ENCODE measurements at places on chromosomes 1 and 21.

DNA sequence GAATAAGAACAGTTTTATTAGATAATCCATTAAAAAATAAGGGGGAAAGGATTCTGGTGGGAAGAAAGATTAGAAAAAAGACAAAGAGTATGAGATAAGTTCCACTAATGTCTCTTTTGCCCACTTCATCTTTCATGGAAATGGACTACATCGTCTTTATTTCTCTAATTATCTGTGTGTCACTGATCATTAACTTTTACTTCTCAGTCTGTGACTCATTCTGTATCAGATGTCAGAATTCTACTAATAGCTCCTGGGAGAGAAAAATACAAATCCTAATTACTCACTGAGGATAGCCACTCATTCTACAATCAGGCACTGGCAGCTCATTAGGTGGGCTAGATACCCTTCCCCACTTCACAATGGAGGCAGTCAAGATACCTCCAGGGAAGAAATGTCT lies 41.7 kb downstream of the ILDR2 start:
- no peak for DNase-seq

DNA sequence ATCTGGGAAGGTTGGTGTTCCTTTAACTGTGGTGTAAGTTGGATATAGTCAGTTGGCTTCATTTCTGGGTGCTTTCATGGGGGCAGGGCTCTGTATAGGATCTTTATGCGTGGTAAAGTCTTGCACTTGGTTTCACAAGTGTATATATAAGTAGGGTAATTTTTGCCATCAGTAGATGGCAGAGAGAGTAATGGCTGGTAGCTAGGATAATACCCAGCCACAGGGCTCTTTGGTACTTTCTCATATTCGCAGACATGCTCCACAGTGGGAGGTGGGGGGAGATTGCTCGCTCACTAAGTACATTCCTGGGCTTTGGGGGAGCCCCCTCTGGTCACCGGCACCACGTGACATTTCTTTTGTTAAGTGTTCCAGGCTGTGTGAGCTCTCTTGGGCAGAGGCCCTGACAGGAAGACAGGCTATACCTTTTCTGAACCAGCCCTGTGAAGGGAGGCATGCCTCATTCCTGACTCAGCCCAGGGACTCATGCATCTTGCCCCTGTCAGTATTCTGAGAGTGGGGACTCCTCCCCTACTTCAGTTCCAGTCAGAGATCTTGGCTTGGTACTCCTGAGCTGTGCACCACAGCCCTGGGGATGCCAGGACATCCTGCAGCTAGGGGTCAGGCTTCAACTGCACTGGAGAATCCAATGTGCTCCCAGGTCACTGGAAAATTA lies 37.6 kb downstream of the FCRL2 start:
- no peak for DNase-seq

DNA sequence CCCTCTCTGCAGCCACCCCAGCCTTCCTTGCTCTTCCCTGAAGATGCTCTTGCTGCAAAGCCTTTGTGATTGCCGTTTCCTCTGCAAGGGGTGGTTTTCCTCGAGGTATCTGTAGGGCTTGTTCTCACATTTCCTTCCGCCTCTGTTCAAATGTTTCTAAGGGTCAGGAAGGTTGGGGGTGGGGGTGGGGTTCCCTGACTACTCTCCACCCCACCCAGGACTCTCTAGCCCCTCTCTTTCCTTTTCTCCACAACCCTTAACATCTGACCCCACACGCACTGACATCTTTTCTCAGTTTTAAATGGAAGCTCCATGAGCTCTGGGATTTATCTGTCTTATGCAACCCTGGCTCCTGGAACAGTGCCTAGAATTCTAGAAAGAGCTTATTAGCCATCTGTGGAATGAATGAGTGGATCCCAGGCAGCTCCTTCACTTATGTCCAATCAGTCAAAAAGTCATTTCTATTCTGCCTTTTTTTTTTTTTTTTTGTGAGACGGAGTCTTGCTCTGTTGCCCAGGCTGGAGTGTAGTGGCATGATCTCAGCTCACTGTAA lies 27.3 kb upstream of the ZNF362 start:
- DNase-seq: no peak

GRCh38 chr1:174692313-174692712 lies 244.5 kb downstream of the GPR52 start:
- DNase-seq: no peak

DNA sequence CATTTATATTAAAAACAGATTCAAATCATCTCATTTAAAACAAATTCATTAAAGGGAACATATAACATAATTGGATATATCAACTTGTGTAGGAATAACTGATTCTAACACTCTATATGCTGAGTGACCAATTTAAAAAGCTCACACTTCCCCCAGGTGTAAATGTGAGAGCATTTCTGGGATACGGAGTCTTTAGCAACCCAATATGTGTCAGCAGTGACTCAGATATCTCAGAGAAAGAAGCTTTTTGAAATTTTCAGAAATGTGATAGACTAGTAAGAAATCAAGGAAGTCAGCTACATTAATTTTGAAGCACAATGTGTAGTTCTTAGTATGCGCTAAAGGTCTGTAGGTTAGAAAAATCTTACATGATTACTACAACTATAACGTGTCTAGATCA lies 87.9 kb upstream of the SERTAD4 start:
- no peak for DNase-seq

- no peak for DNase-seq
Observed at GRCh38 chr1:108063703-108064102, 98.7 kb upstream of the VAV3 start.

DNA sequence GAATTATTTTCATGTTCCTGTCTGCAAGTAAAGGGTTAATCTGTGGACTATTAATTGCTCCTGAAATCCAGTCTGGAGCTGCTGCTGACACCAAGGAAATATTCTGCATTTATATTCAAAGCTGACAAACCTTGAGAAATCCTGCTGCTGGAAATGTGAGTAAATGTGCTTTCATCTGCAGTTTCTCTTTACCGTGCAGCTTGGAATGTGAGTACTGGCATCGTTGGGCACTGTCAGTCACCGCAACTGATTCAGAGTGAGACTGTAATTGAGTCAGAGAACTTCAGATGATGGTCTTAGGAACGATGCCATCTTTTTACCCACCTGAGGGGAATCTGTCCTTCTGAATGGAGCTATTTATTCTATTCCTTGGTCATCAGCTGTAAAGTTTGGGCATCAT lies 420.6 kb downstream of the SIPA1L2 start:
- DNase-seq: no peak

- DNase-seq: no peak
Observed at GRCh38 chr1:85756864-85757263, 48.6 kb upstream of the ZNHIT6 start.

DNA sequence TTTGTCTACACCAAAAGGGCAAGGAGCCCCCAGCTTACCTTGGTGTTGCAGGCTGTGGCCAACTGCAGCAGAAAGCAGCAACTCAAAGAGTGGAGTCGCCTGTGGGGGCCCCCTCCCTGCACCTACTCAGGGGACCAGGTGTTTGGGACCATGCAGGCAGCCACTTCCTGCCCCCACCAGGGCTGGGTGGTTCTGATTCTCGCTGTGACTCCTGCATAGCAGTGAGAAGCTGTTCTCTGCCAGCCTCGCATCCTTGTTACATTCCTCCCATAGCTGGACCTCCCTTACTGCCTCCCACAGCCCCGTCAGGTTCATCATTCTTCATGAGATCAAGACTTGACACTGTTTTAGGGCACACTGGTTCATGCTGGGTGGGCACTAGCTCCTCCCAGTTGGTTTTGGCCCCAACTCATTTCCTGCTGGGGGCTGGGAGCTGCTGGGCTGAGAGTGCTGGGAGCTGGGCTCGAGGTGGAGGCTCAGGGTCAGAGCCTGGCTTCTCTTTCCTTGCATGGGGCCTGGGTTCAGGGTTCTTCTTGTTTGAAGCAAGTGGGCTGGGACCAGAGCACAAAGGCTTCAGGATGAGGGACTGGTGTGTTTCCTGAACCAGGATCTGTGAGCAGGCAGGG lies 146.9 kb upstream of the C1orf174 start:
- DNase-seq: no peak

DNA sequence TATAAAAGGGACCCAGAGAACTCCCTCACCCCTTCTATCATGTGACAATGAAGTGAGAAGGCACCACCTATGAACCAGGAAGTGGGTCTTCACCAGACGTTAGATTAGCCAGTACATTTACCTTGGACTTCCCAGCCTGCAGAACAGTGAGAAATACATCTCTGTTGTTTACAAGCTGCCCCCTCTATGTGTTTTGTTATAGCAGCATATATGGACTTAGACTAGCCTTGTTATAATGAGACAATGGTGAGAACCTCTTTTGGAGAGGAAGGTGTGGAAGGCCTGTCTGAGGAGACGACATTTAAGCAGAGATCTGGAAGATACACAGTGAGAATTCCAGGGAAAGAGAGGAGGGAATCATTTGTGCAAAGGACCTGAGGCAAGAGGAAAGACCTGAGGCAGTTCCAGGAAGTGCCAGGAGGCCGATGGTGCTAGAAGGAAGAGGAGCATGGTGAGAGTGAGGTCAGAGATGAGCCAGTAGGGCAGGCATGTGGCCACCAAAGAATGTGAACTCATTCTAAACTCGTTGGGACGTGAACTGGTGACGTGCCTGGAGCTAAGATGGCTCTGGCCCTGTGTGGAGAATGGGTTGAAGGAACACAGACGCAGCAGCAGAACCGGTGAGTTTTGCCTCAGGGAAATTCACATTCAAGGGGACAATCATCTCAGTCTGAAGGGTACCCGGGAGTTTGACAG lies 98.9 kb upstream of the IRF2BP2 start:
- DNase-seq: no peak

DNA sequence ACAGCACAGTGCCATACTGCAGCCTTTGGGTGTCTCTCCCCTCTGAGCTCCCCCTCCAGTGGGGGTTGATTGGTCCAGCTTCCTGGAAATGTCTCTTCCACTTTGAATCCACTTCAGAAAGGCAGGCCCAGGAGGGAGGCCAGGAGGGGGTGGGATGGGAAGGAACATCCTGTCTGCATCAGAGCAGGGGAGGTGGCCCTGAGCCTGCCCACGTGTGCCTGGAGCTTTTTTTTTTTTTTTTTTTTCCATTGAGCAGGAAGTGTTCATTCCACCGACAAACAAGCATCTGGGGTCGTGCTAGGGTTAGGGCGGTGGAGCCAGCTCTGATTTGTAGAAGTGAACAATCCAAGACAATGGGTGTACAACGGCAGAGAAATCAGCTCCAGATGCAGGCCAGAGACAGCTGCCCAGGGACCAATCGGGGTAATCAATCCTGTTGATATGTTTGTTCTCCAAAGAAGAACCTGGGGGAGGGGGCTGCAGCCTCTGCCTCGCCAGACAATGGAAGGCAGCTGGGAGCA lies 93.3 kb downstream of the SSBP3 start:
- no peak for DNase-seq

- DNase-seq: no peak
Observed at GRCh38 chr1:215748431-215748830, 181.3 kb downstream of the KCTD3 start.

DNA sequence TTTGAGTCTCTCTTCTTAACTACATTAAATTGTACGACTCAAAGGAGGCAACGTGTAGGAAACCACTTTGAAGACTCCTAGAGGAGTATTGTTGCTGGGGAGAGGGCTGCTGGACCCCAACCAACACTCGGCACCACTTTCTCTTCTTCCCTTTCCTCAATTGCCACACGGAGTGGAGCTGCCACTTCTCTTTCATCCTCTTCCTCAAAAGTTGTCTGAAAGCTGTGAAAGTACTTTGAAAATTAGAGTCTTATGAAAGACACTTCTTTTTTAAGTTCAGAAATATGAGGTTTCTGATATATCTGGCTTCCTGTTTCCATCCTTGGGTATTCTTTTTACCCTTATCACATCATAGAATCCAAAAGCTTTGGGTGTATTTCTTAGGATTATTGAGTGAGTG lies 59.5 kb downstream of the MRPS6 start:
- DNase-seq: no peak

DNA sequence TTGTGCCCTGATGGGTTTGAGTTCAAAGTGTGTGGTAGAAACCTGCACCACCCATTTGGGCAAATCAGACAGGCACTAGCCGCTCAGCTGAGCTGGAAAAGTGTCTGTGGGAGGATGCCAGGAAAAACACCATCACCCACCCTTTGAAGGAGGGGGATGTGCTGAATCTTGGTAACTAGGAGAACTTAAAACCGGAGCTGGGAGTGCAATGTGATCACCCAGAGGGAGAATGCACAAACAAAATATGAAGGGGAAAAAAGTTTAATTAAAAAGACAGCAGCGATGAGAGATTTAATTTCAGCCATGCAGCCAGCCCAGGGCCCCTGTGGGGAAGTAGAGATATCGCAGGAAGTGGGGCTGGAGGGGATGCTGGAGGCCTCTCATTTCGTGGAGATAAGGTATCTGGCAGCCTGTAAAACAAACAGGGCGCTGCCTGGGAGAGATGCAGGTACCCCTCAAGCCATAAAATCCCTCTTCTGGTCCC lies 86.8 kb upstream of the BCAR3 start:
- DNase-seq: no peak

- no peak for DNase-seq
Observed at GRCh38 chr1:108043707-108044106, 78.7 kb upstream of the VAV3 start.

DNA sequence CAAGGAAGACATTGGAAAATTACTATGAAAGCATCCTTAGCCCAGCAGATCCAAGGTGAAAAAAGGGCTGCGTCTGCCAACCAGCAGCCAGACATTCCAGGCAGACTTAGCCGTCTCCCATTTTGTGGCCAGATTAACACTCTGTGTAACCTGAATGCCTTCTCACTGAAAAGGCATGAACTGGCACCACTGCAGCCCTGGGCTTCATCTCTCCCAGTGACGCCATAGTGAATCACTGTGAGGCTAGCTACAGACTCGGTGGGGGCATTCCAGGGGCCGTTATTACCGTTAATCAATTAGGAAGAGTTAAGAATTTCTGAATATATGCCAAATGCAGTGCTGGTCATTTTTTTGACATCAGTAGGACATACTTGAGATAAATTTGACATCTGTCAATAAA lies 627.4 kb downstream of the LMO4 start:
- DNase-seq: no peak

DNA sequence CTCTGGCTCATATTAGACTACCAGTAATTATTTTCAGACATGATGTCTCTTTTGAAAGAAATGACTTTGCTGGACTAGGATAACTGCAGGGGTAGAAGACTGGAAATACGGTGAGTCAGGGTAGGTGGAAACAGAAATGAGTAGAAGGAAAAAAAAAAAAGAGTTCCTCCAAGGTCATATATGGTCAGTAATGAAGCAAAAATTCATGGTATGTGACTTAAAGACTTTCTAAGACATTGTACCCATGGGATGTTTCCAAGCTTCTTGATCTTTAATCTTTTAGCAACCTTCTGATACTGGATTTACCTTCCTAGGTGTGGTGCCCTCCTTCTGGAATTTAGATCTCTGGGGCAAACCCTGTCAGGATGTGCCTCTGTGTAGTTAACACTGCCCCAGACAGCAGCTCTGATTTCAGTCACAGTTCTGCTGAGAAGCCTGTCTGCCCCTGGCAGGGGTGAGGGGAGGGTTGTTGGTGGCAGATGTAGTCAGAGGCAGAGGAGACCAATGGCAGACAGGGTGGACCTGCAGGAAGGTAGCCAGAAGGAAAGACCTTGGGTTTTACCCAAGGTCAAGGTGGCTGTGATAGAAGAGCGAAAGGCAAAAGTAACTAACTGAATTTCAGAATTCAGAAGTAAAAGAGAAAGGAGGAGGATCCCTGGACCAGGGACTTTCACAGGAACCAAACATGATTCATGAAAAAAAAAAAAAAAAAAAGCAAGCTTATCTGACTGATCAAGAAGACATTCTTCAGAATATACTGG lies 44.1 kb upstream of the BCL10 start:
- no peak for DNase-seq

- no peak for DNase-seq
Observed at GRCh38 chr1:191696354-191696753, 461.9 kb upstream of the RGS18 start.

- DNase-seq: no peak
Observed at GRCh38 chr1:41358131-41359021, 2.9 kb upstream of the FOXO6 start.

GRCh38 chr21:32548978-32549377 lies 36.3 kb downstream of the TCP10L start:
- DNase-seq: no peak
